ENCODE measurements at places on chromosomes 6 and 20.

- DNase-seq = no peak
Measured at GRCh38 chr6:34722451-34722850, 25.9 kb upstream of the ILRUN start.

DNA sequence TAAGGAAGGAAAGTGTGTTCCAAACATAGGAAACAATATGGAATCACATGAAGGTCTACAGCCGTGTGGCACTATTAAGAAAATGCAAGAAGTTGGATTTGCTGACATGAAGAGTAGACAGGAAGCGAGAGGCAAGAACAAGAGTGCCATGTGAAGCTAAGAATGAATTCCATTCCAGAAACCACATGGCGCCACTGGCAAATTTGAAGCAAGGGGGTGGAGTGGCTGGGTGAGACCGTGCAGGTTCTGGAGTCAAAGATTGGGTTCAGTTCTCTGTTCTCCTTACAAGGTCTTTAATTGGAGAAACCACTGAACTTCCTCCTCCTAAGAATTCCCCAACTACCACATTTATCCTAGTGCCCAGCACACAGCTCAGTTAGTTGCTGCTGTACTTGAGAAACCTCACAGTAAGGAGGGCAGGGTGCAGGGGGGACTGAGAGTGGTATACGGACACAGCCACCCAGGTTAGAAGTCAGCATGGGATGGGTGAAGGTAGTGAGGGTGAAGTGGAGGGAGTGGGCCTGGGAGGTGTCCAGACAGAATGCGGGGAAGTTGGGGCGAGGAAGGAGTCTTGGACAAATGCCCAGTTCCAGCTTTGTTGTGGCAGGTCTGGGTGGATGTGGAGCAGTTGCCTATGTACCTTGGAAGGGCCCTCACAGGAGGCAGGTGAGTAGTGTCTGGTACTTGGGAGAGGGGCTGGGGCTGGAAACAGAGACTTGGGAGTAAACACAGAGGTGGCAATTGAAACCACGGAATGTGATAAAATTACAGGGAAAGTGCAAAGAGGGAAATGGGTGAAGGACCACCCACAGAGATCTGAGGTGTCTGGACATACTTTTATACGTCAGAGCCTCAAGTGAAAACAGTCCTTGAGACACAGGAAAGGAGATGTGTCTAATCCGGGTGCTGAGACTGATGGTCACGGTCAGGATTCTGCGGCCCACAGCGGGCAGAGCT, 14.3 kb downstream of the LYRM4 start:
- DNase-seq = peak; percentile 58

GRCh38 chr20:4563031-4563430, 158.7 kb upstream of the PRND start:
- DNase-seq = no peak

DNA sequence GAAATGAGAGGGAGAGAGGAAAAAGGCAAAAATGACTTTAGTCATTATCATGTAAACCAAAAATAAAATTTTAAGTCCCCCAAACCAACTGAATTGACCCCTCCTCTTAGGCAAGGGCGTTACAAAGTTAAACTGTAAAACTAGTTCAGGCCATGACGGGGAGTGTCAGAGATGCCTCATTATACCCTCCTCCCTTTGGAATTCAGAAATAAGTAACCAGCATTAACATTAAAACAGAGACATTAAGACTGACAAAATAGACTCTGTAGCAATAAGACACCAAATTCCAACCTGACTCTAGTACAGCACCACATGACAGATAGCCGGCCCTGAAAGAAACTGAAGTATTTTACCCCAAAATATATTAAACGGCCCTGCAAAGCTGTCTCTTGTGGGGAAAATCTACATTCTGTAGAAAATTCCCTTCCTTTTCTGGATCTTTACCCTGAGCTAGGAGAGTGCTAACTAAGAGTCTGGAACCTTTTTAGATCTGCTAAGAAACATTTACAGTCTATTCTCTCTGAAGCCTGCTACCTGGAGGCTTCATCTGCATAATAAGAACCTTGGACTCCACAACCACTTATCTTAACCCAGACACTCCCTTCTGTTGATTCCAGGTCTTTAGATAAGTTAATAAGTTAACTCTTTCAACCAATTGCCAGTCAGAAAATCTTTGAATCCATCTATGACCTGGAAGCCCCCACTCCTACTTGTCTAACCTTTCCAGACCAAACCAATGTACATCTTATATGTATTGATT, 150.7 kb downstream of the PKHD1 start:
- no peak for DNase-seq

DNA sequence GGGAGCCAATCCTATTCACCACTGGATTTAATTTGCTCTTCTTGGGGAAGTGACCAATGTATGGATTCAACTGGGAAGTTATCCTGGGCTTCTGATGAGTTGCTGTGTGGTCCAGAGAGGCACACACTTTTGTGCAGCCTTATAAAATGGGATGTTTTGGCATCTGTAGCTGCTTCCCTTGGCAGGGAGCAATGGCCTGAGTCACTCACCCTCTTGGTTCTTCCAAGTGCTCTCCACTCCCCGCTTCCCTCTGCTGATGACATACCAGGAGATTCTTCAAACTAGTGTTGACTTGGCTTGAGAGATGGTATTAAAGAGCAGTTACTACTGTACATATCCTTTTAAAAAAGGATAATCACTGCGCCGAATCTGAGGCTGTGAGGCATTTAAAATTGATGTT, 105.8 kb downstream of the JARID2 start:
- peak; percentile 77 for DNase-seq

DNA sequence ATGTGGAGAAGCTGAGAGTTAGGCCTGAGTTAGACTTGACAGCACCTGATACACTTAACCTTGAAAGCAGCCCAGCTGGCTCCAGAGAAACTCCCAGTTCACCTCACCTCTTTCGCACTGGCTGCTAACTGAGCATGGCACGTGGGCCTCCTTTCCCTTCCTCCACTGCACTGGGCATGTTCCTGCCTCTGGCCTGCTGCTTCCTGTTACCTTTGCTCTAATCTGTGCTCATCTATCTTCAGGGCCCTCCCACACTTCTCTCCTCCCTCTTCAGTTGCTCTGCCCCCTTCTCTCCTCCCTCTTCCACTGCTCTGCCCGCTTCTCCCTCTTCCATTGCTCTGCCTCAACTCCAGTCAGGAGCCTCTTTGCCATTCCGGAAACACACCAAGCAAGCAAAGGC, 13.7 kb upstream of the UBE2V1 start:
- DNase-seq = no peak

GRCh38 chr6:98980819-98981218, 33.1 kb upstream of the FBXL4 start:
- no peak for DNase-seq

DNA sequence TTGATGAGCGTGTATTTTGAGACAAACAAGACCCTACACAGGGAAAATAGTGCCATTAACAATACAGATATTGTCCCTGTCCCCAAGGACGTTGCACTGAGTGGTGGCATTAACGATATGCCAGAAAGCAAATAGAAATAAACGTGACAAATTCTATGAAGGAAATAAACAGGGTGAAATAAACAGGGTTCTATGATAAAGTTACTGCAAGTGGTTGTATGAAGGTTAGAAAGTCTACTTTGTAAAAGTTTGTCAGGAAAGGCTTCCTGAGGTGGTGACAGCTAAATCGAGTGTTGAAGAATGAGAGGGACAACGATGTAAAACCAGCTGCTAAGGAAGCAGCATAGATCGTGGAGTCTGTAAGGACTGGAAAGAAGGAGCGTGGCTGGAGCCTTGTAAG, 380.2 kb downstream of the LAMA2 start:
- no peak for DNase-seq

DNA sequence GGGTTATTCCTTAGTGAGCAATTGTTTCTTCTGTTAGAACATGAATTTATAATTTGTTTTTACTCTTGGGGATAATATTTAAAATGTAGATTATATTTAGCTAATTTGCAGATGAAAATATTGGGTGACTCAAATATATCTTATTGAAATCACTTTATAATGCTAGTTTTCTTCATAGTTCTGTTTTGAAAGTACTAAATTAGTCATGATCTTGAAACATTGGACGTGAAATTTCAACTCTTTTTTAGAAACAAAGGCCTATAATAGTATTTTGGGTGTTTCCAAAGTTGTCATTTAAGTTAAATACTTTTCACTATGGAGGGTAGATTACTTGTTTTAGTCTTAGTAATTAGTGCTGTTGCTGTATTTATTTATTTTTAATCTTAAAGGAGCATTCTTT, 250.9 kb downstream of the UTRN start:
- no peak for DNase-seq

- DNase-seq = peak; percentile 70
Measured at GRCh38 chr20:64188682-64189529, 24.7 kb downstream of the MYT1 start.

- no peak for DNase-seq
Measured at GRCh38 chr6:37802810-37803209, 16.7 kb upstream of the ZFAND3 start.

DNA sequence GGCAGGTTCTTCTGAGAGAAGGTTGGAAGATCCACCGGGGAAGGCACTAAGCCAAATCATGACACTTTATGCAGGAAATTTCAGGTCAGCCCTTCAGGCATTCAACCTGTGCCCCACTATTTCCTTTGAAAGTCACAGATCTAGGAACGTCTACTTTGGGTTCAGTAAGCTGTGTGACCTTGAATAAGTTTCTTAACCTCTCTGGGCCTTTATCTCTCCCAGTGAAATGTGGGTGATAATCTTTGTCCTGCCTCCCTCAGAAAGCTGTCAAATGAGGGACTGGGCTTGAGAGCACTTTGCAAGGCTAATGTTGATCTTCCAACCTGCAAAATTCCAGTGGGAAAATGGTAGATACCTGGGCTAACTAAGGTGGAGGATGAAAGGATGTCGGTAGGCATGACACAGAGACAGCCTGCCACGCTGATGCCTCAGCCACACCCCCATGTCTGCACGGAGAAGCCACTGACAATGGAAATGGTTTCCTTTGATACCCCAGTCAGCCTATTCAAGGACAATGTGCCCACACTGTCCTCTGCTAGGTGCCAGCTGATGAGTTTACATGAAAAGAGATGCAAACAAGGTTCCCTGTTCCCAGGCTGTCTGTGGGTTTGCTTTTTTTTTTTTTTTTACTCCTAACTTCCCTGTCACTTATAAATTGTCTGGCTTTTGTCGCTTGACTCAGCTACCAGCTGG, 9.3 kb downstream of the BNIP5 start:
- no peak for DNase-seq

DNA sequence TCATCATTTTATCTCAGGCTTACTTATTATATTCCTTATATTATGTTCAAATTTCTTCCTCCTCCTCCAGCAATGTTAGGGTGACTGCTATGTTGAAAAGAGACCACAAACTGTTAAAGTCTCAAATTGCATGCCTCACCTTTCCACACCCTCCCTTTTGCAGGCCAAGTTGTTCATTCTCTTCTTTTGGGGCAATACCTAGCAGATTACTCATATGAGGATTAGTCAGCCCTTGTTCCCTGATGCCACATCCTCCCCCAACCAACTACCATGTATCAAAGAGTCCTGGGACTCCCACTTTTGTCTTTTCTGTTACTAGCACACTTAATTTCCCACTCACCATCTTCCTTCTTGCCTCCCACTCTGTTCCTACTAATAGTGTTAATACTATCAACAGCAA, 434.7 kb downstream of the BCKDHB start:
- DNase-seq = peak; percentile 74

DNA sequence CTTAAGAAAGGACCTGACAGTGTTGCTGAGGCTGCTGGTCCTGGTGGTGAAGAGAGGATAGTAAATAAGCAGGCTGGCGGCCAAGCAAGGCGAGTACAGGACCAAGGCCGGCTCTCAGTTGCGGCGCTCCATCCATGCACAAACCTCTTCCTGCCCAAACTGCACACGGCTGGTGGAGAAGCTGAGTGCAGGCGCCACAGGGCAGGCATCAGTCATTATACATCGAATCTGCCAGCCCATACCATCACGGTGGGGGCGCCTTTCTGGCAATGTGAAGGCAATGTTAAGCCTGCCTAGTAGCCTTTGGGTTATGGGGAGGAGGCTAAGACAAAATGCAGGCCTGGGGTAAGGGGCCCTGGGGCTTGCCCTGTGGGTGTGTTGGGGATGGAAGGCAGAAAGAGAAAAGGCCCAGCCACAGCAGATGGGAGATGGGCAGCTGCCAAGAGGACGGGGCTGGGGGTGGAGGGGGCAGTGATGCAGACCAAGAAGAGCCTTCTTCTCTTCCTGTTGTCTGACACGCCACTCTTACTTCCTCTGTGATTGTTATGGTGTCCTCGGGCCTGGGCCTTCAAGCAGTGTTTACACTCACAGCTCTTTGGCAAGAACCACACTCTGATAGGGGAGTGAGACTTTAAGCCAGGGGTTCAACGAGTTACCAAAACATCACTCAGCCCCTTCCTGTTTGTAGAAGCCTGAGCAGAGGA, 20.3 kb upstream of the KCNK16 start:
- DNase-seq = no peak

- peak; percentile 68 for DNase-seq
Measured at GRCh38 chr6:150567823-150568383, 31.8 kb upstream of the PLEKHG1 start.

DNA sequence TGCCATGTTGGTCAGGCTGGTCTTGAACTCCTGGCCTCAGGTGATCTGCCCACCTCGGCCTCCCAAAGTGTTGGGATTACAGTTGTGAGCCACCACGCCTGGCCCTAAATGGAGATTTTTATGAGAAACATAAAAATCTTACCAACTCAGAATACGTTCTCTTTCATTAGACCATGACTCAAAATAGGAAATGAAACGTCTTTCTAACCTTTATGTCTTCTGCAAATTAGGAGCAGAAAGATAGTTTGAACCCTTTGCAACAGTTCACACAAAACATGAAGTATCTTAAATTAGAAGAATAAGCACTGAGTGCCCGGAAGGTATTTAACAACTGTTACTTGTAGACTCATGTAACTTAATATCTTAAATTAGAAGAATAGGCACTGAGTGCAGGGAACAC, 48.3 kb downstream of the AHI1 start:
- DNase-seq = no peak

GRCh38 chr6:13190376-13190775, 138.0 kb downstream of the TBC1D7 start:
- no peak for DNase-seq

DNA sequence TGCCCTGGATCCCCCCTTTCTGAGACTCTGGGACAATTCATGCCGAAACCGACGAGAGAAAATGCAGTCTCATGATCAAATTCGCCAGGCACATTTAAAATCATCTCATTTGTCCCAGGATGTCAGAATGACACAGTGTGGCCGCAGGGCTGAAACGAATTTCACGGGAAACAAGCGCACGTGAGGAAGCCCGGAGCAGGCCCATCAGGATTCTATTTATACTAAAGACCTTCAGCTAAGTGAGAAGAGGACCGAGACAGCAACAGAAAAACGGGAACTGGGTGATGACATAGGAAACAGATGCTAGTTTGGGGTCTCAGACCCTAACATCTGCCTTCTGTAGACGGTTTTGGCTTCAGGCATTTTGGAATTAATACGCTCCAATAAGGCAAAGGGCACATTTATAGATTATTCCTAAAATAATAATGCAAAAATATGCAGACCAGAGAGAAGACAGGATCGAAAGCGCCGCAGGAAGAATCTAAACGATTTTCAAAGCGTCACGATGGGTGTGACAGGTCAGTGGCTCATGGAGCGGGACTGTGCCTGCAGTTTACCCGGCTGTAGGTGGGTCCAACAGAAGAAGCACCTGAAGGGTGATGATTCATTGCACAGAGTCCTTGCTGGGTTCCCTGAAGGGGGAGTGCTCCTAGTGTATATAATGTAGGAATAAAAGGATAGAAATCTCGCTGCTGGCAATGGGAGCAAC, 80.8 kb upstream of the MPC1 start:
- no peak for DNase-seq

Data from astrocyte of the hippocampus (primary cell).